ENCODE measurements at places on chromosomes 3 and 15. TPM values are rescaled to one million over a fixed set of nuclear protein-coding genes. Genes with fewer than 3 reads are reported as not detected.

MKRN3 gene
- not detected for polyA plus RNA-seq

ARMC8 gene
- 33.5 TPM for polyA plus RNA-seq

NR1I2 gene
- polyA plus RNA-seq = 0.40 TPM

WNT5A gene
- polyA plus RNA-seq = not detected

CGNL1 gene
- not detected for polyA plus RNA-seq

BUB1B gene
- polyA plus RNA-seq = 0.99 TPM

GRCh38 chr3:186790261-186790981 is 7.0 kb downstream of the EIF4A2 start:
- DNase-seq = no peak

DNA sequence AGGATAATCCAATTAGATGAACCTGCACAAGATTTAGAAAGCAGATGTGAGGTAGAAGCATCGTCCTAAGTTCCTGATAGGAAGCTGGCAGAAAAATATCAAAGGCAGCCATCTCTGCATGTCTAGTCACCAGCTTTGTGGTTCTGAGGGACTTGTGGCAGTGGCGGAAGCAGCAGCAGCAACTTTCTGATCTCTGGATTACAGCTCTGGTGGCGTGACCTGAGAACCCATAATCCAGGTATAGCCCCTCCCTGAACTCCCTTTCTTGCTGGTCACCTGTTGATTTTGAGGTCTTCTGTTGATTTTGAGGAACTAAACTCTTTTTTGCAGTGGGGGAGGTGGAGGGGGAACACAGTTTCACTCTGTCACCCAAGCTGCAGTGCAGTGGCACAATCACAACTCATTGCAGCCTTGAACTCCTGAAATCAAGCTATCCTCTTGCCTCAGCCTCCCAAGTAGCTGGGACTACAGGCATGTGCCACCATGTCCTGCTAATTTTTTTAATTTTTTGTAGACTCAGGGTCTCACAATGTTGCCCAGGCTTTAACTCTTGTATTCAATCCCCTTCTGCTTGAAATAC is 7.9 kb downstream of the FSIP1 start:
- peak; percentile 34 for DNase-seq

- no peak for DNase-seq
Observed at GRCh38 chr15:28977377-28978010, 91.7 kb downstream of the APBA2 start.

- no peak for DNase-seq
Observed at GRCh38 chr15:41666353-41666920, 6.2 kb downstream of the MGA start.

GRCh38 chr15:76200083-76200465 is 111.2 kb downstream of the ETFA start:
- no peak for DNase-seq

- no peak for DNase-seq
Observed at GRCh38 chr3:126649556-126650092, 5.3 kb downstream of the TXNRD3 start.

DNA sequence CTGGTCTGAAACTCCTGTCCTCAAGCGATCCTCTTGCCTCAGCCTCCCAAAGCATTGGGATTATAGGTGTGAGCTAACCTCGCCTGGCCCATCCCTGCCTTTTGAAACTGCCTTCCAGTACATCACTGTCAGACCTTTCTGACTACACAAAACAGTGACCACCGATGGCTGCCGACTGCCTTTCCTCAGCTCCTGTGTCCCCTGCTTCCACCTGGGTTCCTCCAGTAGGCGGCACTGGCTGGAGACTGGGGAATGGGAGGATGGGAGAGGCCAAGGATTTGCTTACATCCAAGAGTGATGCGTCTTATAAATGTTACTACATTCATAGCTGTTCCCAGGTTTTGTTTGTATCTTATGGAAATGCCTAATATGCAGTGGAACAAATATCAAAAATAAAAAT is 242.8 kb downstream of the BBX start:
- DNase-seq = no peak

DNA sequence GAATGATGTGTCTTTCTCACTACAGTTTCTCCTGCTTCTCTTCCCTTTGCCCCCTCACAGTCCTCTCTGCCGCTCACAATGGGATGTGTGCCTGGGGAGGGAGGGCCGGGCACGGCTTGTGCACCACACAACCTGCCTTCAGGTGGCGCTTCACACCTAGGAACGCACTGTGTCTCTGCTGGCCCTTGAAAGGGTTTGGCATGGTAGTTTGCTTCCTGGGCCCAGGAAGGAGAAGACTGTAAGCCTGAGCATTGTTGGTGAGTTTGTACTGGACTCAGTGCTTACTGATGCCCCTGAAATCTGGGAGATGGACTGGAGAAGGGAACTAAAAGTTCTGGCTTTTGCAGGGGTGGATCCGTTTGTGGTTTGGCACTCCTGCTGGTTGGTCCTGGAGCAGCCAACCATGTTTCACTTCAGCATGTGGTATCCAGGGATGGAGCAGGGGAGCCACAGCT is 9.2 kb downstream of the ALPK3 start:
- DNase-seq = no peak

DNA sequence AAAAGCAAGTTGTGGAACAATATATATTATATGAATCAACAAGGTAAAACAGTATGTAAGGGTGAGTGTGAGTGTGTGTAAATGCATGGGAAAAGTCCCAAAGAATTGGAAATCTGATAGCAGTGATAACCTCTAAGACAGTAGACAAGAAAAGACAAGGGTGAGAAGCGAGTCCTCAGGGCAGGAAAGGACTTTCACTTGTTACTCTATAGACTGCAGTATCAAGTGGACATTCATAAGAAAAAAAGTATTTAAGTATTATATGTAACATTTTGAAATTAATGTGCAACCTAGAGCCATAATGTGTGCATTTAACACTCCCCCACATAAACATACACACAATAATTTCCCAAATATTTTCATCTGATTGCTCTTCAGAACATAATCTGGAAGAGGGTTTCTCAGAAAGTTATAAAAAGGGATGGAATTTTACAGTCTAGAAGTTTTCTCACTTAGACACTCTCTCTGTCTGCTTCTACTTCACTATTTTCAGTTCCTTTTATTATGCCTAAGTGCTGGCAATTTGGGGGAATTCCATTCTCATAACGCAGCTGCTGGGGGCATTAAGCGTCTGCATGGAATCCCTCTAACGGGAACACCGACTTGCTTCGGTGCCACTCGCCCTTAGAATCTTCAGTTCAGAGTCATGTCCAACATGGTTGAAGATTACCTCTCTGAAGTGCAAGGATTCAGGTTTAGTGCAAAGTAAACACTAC is 50.0 kb upstream of the CDIN1 start:
- DNase-seq = no peak

DNA sequence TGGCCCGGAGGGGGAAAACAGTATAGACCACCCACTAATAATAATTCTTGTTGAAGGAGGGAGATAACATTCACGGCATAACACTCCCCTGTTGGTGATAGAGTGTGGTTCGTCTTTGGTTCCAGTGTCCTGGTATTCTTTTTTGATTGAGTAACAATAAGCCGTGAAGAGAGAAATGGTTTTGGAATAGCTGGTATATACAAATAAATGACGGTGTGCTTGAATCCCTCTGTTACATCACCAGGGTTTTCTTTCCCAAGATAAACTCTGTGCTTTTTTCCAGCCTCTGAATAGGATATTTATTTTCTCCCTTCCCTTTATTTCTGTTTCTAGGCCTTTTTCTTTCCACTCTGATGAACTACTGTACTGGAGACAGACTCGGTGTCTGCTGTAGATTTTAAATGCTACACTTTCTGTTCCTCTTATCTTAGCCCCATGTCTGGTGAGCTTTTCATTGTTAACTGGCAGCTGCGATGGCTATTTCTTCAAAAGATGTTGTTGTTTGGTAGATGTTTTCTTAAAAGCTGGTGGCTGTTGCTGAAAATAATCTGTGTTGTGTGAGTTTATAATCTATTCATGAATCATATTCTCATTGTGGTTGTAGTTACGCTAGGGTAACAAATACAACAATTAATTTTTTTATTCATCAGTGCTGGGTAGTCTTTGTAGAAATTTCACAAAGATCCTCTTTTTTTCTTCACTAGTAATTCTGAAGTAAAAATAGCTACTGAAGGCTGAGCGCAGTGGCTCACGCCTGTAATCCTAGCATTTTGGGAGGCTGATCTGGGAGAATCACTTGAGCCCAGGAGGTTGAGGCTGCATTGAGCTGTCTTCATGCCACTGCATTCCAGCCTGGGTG is 15.5 kb upstream of the SCAANT1 start:
- no peak for DNase-seq

DNA sequence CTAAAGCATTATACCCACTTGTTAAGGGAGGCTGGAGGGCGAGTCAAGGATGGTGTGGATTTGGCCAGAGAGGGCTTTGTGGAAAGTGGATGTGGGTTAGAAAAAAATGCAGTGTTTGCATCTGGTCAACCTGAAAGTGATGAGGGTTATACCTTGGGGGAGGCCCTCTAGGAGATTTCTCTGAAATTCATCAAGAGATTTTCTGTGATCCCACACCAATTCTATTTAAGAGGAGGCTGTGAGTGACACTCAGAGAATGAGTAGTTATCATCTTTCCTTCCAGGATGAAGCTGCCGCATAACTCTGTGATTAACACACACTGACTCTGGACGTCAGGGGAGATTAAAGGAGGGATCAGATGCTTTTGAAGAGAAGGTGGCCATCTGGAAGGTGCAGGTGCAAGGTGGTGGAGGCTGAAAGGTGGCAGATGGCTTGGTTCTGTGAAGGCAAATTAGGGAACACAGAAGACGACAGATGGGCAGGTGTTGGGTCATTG is 54.8 kb downstream of the ANAPC13 start:
- no peak for DNase-seq

GRCh38 chr15:82566690-82567089 is 26.4 kb upstream of the RPS17 start:
- DNase-seq = no peak

All from immature natural killer cell (primary cell).